Umbilical cord (tissue), 2 donors: ENCODE measurements at places on chromosomes 13 and 19. TPM values are rescaled to one million over a fixed set of nuclear protein-coding genes. Genes with fewer than 3 reads are reported as not detected.

NUFIP1 gene
- total RNA-seq: 7.0 TPM

PBX4 gene
- total RNA-seq: 10.8 TPM

TTYH1 gene
- total RNA-seq: 0.24 TPM

ZNF763 gene
- total RNA-seq: 11.6 TPM

DUXA gene
- total RNA-seq: not detected

DENND1C gene
- total RNA-seq: not detected

NCR1 gene
- total RNA-seq: not detected

ZNF100 gene
- total RNA-seq: 20.0 TPM

ZNF536 gene
- 4.6 TPM for total RNA-seq

GARIN5B gene
- not detected for total RNA-seq

OR7A5 gene
- total RNA-seq: 9.1 TPM

CYP4F11 gene
- total RNA-seq: 0.24 TPM

TRPM4 gene
- total RNA-seq: 8.2 TPM

EDNRB gene
- total RNA-seq: 19.0 TPM

CEACAM3 gene
- 3.4 TPM for total RNA-seq

ZNF682 gene
- 8.9 TPM for total RNA-seq

NFKBIB gene
- 11.8 TPM for total RNA-seq

GFY gene
- total RNA-seq: not detected

LDLR gene
- 120 TPM for total RNA-seq

PTPRS gene
- total RNA-seq: 76.8 TPM

FAM83E gene
- 0.48 TPM for total RNA-seq

LGALS7B gene
- total RNA-seq: 139 TPM

ZNF543 gene
- total RNA-seq: 12.3 TPM

CD79A gene
- not detected for total RNA-seq

MCF2L gene
- 9.4 TPM for total RNA-seq

BRCA2 gene
- total RNA-seq: 9.6 TPM

FGF14 gene
- total RNA-seq: 3.1 TPM

EXOC3L2 gene
- not detected for total RNA-seq

SYDE1 gene
- 22.9 TPM for total RNA-seq

ZSCAN5A gene
- total RNA-seq: 1.9 TPM

NKPD1 gene
- total RNA-seq: 0.48 TPM

MYDGF gene
- total RNA-seq: 65.7 TPM

KLK4 gene
- total RNA-seq: 1.4 TPM

MEIS3 gene
- total RNA-seq: 91.2 TPM

NPHS1 gene
- 0.48 TPM for total RNA-seq

SERP2 gene
- total RNA-seq: not detected

AMER2 gene
- 2.4 TPM for total RNA-seq

NLRP4 gene
- 0.24 TPM for total RNA-seq

SPTBN4 gene
- 5.8 TPM for total RNA-seq

ZNF112 gene
- 17.3 TPM for total RNA-seq

CYP4F2 gene
- not detected for total RNA-seq

NXNL1 gene
- total RNA-seq: not detected

ANGPTL8 gene
- not detected for total RNA-seq

CDC42EP5 gene
- total RNA-seq: 104 TPM

OR7D2 gene
- 0.48 TPM for total RNA-seq

MED25 gene
- total RNA-seq: 16.1 TPM

CEACAM16 gene
- total RNA-seq: not detected
